ENCODE measurements at places on chromosomes 3 and 15.

GRCh38 chr15:37682304-37682703, 252.1 kb upstream of the TMCO5A start:
- peak; percentile 27 for DNase-seq

- no peak for DNase-seq
These were observed 462.1 kb upstream of the NR2F2 start for GRCh38 chr15:95868450-95868849.

DNA sequence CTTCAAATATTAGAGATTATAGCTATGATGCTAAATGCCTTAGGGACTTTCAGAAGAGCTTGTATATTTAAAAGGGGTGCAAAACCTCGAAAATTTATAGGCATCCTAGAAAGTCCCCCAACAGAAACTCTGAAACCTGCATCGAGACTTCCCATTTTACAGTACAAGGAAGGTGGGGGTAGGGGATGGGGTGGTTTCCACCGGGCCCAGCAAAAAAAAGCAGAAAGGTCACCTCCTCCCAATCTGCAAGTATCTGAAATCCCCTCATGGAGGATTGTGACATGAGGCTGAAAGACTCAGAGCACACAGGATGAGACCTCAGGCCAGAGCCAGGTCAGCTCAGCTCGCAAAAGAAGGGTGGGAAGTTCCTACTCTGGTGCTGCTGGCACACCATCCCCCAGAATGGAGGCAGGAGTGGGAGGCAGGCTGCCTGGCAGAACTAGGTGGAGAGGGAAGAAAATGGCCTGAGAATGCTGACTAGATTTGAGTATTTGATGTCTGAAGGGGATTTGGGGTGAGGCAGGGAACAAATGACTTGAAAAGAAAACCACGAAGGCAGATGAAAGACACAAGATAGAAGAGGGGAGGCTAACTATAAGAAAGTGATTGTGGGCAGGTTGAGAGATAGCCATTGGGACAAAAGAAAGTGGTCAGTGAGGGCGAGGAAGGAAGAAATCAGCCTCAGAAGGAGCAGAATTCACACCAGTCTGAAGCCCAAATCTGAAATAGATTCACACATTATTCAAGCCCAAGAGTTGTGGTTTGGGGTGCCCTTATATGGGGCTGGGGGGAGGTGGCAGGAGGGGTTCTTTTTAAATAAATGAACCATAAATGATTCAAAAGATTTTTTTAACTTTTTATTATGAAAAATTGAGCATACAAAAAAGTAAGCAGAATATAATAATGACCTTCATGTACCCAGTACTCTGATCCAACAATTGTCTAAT, 22.5 kb upstream of the TSC22D2 start:
- peak; percentile 70 for DNase-seq

DNA sequence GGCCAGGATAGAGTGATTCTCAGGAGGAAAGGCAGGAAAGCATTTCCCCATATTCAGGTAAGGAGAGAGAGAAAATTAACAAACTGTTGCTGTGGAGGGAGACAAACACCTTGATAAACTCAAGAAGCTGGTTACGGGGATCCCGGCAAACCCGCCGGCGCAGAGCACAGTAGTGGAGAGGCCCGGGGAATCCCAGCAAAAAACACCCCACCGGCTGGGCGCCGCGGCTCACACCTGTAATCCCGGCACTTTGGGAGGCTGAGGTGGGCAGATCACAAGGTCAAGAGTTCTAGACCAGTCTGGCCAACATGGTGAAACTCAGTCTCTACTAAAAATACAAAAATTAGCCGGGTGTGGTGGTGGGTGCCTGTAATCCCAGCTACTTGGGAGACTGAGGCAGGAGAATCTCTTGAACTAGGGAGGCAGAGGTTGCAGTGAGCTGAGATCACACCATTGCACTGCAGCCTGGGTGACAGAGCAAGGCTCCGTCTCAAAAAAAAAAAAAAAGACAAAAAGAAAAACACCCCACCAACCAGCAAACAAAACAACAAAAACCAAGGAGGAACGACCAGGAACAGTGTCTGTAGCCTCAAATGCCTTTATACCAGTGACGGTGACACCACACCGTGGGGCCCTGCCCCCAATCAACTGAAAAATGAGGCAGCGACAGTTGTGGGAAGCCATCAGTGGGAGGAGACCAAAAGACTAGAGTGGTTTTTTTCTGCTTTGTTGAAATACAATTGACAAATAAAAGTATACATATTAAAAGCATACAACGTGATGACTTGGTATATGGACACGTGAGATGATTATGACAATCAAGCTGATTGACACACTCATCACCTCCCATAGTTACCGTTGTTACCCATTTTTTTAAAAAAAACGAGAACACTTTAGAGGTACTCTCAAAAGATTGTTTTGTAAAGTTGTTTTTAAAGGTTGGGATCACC, 40.2 kb upstream of the IDH2 start:
- peak; percentile 90 for DNase-seq

DNA sequence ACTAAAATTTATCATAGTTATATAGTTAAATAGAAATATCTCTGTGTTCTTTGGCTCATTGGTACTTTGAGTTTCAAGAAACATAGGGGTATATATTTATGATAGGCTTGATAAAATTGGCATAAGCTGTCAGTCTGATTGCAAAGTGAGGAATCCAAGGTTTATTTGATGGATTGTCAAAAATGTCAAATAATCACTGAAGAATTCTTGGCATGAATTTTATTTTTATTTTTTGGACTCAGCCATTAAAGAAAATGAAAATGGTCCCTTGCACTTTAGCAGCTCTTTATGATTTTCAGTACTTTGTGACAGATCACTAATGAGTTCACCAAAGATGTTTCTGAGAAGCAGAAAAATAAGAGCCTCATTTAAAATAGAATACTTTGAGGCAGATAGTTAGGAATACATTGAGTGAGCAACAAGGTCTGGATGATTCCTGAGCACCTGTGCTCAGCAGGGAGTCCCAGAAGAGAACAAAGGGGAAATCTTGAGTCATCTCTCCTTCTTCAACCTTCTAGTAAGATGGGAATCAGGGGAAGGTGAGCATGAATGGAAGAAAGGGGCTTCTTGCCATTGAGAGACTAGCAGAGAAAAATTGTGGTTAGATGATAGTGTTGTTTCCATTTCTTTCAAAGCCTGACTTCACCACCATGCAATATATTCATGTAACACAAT, 85.3 kb upstream of the VEPH1 start:
- DNase-seq: no peak

DNA sequence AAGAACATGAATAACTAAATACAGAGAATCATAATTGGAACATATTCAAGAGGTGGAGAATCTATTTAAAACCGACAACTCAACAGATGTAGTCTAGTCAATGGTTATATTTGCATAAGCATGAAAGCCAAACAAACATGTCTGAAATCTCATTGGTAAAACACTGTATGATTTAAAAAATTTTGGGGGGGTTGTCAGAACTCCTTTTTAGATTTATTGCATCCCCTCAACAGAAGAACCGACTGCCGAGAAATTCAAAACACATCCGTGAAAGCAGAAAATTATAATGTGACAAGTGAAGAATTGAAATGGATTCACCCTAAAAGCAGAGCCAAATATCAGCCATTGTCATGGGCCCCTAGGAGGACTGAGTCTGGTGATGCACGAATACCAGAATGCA, 633.4 kb upstream of the KCNMB2 start:
- DNase-seq: no peak

DNA sequence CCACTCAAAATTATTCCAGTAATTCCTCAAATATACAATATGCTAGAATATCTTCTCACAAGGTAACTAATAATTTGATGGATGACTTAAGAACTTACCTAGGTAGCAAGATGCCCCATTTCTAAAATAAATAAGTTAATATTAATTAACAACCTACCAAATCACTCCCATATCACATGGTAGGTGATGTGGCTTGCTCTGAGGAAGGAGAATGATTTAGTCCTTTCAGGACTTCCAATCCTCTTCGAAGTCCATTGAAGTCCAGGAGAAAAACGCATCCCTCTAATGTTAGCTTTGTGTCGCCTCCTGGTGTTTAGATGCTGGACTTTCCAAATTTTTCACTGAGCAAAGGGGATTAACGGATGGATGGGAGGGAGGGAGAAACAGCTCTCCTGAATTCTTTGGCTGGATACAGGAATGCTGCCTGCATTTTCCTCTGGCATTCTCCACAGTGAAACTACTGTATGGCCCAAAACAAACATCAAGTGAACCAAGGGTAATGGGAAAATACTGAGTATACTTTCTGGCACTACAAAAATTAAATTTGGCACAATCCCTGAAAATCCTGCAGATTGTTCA, 58.6 kb downstream of the PRICKLE2 start:
- DNase-seq: no peak

DNA sequence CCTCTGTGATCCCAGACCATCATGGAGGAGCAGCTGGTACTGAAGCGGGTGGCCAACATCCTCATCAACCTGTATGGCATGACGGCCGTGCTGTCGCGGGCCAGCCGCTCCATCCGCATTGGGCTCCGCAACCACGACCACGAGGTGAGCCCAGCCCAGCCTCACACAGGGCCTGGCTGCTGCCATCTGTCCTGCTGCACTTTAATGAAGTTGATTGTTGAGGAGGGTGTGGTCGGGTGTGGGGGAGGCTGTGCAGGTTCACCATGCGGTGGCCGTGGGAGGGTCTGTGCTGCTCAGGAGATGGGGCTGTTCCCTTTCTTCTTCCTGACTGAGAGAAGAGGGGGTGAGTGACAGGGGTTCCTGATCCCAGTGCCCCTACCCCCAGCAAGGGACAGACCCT, 30.6 kb downstream of the ACAD9 start:
- peak; percentile 53 for DNase-seq

GRCh38 chr3:172568701-172569100, 45.5 kb upstream of the TNFSF10 start:
- peak; percentile 39 for DNase-seq

DNA sequence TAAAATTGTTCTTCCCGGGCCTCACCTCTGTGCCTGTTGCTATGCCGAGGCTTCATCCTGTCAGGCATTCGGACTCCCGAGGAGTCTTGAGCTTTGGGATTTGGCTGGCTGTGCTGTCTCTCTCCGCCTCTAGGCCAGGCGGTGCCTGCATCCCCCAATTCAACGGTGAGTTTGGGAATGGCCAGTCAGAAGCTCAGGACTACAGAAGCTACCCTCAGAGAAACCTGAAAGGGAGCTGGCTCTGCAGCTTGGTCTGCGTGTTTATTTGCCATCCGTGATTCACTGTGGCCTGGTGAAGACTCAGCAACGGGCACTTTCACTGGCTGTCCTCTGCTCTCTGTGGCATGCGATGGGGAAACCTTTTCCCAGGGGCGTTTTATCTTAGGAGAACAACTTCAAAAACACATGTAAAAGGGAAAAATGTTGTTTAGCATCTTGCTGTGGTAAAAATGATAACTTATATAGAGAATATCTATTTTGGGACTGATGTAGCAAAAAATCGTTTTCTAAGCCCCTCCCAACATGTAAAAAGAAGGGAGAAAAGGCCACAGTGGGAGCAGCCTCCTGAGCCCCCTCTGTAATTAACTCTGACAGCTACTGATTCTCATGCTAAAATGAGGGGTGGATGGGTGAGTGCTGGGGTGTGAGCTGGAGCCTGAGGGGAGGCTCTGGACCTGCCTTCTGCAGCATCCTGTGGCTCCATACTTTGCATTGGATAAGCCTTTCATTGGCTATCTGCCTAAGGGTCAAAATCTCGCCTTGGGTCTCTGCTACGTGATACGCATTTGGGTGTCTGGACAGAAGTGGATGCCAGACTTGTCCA, 103.4 kb upstream of the KLHL25 start:
- no peak for DNase-seq

GRCh38 chr15:84855136-84855535, 29.3 kb upstream of the SLC28A1 start:
- no peak for DNase-seq

- DNase-seq: no peak
These were observed 451.5 kb upstream of the PPP2R3A start for GRCh38 chr3:135514060-135514448.

All from hematopoietic multipotent progenitor cell treated with erythropoietin and hydrocortisone succinate and interleukin-3 and kit ligand, for 4 days (in vitro differentiated cells).